ENCODE measurements at places on chromosomes 3 and 15.

- H3K4me1 ChIP-seq, result no peaks in the 10 kb centered on the region
- peaks cover 14% of the 10 kb centered on the region for H3K36me3 ChIP-seq
- DNase-seq, result no peak
- no peaks in the 10 kb centered on the region for H3K27me3 ChIP-seq
These were observed 47.5 kb downstream of the ARMC8 start for GRCh38 chr3:138234401-138235179.

- no peaks in the 10 kb centered on the region for H3K4me1 ChIP-seq
- H3K27me3 ChIP-seq, result no peaks in the 10 kb centered on the region
- no peak overlapping the region for H3K27ac ChIP-seq
- H3K36me3 ChIP-seq, result no peaks in the 10 kb centered on the region
These were observed 728.2 kb upstream of the NECTIN3 start for GRCh38 chr3:110343376-110343775.

DNA sequence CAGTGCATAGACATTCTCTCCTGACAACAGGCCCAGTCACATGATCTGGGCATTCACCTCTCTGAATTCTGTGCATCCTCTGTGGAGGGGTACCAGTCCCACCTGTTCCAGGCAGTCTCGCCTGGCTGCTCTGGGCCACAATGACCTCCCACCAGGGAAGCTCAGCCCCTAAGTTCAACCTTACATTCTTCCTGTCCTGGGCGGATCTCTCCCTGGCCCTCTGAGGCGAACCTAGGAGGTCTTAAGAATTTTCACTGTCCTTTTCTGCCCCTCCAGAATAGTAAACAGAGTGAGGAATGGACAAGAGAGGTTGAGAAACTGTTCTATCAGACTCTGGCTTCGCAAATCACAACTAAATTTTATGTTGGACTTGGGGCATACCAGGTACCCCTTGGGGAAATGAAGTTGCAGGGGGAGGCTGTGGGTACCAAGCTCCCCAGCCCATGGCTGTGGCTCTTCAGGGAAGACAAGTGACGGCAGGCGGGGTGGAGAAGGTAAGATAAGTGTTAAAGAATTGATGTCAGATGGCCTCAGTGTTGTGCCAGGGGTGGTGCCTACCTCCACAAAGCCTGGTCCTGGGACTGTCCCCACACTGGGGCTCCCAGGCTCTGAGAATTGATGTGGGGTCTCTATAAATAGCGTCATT, 5.3 kb downstream of the SCN5A start:
- no peak overlapping the region for H3K4me3 ChIP-seq
- no peak overlapping the region for H3K27ac ChIP-seq
- H3K27me3 ChIP-seq, result peaks cover 10% of the 10 kb centered on the region
- no peaks in the 10 kb centered on the region for H3K36me3 ChIP-seq
- H3K4me1 ChIP-seq, result peaks cover 4% of the 10 kb centered on the region

- peaks cover 5% of the 10 kb centered on the region for H3K27me3 ChIP-seq
- no peaks in the 10 kb centered on the region for H3K4me1 ChIP-seq
- H3K36me3 ChIP-seq, result no peaks in the 10 kb centered on the region
- H3K27ac ChIP-seq, result no peak overlapping the region
- no peak overlapping the region for H3K4me3 ChIP-seq
These were observed 160.7 kb downstream of the STAC start for GRCh38 chr3:36540888-36541518.
